ENCODE measurements at places on chromosomes 1 and 21.
A peak's percentile ranks its signal among the peaks of the same experiment; 100 is the strongest.

GRCh38 chr1:111145542-111145941 is 5.5 kb downstream of the CEPT1 start:
- DNase-seq, result no peak

GRCh38 chr1:156356262-156356874 is 12.6 kb upstream of the RHBG start:
- no peak for DNase-seq

- no peak for DNase-seq
Observed at GRCh38 chr1:91098299-91098906, 76.6 kb upstream of the ZNF644 start.

DNA sequence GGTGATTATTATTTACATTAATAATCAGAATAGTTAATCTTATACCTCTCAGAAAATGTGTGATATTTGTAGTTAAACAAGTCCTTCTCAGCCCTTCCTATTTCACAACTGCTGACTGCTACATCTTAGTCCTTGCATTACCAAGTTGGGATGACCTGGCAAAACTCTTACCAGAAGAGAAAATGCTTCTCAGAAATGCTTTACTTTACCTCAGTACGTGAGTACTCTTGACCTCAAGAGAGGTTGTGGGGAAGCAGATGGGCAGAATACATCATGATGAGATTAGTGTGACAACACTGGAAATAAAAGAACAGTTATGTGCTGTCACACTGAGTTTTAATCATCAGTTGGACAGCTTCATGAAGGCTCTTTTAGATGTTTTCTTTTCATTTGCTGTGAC is 16.2 kb downstream of the CFAP126 start:
- no peak for DNase-seq

- DNase-seq, result no peak
Observed at GRCh38 chr1:203692565-203693470, 66.2 kb downstream of the ATP2B4 start.

DNA sequence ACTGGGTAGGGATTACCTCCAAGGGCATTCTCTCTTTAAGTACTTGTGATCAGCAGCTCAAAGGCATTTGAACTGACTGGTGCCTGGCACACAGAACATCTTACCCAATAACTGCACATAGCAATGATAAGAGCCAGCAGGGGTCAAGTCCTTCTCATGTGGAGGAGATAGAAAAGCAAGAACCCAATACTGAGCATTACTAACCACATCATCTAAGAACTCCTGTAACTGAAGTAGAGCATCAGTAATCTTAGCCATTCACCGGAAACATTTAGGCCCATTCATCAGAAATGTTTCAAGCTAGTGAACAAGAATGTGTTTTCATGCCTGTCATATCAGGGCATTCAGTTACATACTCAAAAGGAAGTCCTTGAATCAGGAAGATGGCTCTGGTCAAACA is 33.6 kb upstream of the THEM4 start:
- DNase-seq, result no peak

DNA sequence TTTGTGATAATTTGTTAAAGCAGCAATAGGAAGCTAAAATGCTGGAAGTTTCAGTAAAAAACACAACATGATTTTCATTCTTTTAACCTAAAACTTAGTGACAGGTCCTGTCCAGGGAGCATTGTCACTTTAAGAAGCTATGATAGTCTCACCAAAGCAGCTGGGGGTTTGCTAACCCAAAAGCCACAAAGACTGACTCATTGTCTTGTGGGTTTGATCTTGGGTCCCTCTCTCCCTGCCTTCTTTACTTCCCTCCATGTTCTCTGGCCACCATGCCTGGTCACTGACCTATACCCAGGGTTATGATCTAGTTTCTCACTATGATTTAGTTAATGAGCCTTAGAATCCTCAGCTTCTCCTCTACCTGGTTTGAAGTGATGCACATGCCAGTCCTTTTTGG is 213.5 kb upstream of the PTGFR start:
- DNase-seq, result no peak

DNA sequence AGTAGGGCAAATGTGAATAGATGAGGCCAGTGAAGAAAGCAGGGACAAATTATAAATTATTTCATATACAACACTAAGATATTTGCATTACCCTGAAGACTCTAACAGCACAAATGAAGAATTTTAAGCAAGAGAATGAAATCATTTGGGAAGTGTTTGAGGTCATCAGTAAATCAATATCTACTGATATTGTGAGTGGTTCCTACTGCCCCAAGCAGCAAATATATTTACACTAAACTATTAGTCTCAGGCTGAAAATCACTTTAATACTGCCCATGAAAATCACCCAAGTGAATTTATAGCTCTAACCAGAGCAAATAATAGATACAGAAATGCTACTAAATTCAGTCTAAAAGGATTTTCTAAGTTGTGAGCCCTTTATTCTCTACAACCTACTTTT is 163.6 kb downstream of the KCNT2 start:
- no peak for DNase-seq

DNA sequence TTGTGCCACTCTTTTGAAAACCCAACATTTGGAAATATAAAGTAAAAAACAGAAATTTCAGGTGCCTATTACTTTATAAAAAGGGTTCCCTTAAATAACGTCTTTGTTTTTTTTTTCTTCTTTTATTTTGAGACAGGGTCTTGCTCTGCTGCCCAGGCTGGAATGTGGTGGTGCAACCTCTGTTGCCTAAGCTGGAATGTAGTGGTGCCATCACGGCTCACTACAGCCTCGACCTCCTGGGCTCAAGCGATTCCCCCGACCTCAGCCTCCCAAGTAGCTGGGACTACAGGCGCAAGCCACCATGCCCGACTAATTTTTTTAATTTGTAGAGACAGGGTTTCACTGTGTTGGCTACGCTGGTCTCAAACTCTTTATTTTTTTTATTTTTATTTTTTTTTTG is 110.2 kb upstream of the HNRNPU start:
- DNase-seq, result no peak

DNA sequence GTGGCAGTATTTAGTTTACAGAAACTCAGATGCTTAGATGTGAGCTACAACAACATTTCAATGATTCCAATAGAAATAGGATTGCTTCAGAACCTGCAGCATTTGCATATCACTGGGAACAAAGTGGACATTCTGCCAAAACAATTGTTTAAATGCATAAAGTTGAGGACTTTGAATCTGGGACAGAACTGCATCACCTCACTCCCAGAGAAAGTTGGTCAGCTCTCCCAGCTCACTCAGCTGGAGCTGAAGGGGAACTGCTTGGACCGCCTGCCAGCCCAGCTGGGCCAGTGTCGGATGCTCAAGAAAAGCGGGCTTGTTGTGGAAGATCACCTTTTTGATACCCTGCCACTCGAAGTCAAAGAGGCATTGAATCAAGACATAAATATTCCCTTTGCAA is 59.7 kb upstream of the ZNF326 start:
- no peak for DNase-seq

- DNase-seq, result no peak
Observed at GRCh38 chr21:45448283-45448809, 43.4 kb downstream of the COL18A1 start.

- no peak for DNase-seq
Observed at GRCh38 chr1:15347182-15347581, 62.5 kb upstream of the EFHD2 start.

GRCh38 chr1:34839526-34840305 is 19.8 kb downstream of the SMIM12 start:
- no peak for DNase-seq

DNA sequence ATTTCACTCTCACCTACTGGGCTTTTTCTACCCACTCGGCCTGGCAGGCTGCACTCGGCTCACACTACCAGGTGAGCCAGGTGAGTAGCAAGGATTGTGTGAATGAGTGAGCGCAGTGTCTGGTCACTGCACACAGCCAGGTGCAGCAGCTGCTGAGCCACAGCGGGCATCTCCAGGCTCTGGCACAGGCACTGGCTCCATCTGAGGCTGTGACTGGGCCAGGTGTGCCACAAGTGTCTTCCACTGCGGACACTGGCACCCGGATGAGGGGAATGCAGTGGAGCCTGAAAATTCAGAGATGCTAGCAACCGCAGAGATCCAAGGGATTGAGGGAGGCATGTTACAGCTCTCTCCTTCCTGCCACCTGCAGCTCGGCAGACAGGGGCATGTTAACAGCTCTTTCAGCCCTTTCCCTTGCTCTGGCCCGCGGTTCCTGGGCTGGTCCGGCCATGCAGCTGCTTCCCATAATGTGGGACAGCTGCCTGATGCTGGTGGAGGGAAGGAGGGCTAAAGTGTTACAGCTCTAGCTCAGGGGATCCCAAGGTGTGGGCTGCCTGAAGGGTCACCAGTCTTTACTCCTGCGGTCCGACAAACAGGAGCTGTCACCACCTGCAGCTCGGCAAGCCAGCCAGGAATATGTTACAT is 1038.3 kb downstream of the AMY1C start:
- no peak for DNase-seq

- DNase-seq, result no peak
Observed at GRCh38 chr1:57115030-57115614, 149.3 kb upstream of the C8B start.

GRCh38 chr1:11854519-11854918 is 4.2 kb downstream of the NPPB start:
- DNase-seq, result no peak

GRCh38 chr21:15009837-15010363 is 54.9 kb downstream of the NRIP1 start:
- no peak for DNase-seq

- peak; percentile 35 for DNase-seq
Observed at GRCh38 chr1:201511941-201512539, 5.1 kb upstream of the CSRP1 start.

GRCh38 chr21:26388731-26389231 is 184.3 kb downstream of the CYYR1 start:
- no peak for DNase-seq

GRCh38 chr21:16522548-16522947 is 792.8 kb downstream of the USP25 start:
- no peak for DNase-seq

DNA sequence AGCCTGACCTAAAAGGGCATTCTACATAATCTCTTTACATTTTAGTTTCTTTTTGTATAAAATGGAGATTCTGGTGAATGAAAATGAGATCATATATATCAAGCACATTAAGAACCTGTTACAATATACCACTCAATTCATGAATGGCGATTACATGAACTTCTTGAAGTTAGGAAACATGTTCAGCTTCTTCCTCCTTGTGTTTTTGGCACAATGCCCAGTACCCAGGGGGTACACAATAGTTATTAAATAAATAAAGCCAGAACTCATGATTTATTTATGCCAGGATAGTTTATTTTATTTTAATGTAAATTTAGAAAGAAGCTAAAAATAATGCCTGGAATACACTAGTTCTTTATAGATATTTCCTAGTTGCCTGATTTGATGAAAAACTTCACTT is 186.0 kb upstream of the PTGFR start:
- DNase-seq, result no peak

DNA sequence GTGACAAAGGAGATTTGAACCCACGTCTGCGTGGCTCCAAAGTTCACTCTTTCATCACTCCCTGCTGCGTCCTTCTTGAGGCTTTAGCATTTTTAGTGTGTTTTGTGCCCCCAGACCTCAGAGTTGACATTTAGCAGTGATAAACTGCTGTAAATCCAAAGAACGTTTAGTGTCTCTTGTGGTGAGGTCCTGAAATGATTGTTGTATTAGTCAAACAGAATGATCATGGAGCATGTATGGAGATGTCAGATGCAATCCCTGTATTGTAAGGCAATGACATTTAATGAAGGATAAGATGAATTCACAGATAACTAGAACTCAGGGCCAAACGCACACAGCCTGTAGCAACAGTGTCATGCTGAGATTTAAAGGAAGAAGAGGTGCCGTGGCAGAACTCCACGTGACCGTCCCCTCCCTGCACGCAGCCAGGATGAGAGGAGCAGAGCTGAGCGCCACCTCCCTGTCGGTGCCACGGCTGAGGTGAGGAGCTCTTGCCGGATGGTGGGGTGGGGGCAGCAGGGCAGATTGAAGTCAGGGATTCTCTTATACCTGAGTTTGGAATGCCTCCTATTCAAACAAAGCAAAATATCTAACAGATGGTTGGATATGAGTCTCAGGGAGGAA is 30.1 kb downstream of the NTPCR start:
- DNase-seq, result no peak

GRCh38 chr21:36255663-36256062 is 64.3 kb upstream of the MORC3 start:
- peak; percentile 63 for DNase-seq

DNA sequence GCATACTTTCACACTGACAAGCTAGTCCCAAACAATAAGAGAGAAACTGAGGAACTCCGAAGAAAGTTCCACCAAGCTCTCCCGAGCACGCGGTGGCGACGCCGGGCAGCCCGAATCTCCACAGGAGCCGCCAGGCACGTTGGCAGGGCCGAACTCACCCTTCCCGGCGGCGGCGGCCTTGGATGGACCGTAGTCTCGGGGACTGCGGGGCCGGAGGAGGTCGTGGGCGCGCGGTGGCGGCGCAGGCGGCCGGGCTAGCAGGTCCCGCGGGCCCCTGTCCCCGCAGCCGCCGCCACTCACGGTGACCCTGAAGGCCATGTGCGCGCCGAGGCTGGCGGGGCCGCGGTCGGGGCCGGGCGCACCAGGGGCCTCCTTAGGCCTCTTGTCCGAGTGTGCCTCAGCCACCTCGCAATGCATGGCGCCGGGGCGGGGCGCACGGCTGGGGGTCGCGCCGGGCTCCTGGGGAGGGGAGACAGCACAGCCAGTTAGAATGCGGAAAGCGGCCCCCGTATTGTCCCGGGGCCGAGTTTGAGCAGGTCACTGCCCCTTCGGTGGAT is 1.2 kb downstream of the GLIS1 start:
- DNase-seq, result no peak

DNA sequence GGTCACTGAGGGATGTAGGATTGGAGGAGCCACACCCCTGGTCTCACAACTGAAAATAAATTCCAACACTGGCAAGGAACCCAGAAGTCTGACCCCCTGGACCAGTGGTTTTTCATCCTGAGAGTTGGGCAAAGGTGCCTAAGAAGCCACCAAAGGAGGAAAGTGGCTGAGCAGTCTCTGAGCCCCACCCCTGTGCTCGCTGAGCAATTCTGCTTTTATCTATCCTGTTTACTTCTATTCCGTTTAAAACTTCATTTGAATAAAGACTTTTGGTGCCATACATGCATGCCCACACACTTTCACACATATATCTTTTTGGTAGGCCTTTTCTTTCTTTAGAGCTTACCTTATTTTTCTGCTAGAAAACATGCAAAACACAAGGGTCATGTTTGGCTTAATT is 13.9 kb upstream of the CD53 start:
- no peak for DNase-seq

DNA sequence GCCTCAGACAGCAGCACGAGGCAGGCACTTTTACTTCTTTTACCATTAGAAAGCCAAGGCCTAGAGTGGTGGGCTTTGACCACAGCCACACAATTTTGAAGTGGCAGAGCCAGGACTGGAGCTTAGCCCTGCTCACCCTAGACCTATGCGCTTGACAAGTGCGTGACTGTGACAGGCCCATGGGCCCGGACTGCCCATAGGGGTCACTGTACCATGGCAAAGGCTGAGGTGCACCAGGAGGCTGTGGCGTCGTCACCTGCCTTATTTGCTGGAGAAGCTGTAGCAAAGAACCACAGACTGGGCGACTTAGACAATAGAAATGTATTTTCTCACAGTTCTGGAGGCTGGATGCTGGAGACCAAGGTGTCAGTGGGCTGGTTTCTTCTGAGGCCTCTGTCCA is 2.6 kb upstream of the TMEM82 start:
- no peak for DNase-seq

All from GM12878 (cell line).